Esophagus squamous epithelium (tissue), 5 donors: ENCODE measurements at places on chromosomes 12 and 14.

DNA sequence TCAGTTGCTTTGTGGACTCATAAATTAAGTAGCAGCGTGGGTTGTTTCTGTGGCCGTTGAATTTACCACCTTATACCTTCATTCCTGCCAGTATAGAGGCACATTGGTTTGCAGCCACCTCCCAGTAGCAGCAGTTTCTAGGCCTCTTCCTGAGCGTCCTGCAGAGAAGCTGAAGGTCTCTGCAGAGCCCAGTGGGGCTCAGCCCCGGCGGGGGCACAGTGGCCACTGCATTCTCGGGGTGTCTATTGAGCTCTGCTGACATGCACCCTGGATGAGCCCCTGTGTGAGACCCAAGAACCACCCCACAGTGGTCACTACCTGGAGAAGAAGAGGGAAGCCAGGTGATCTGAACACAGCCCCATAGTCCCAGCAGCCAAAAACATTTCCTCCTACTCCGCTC lies 57.7 kb upstream of the DYNC1H1 start:
- no peak for DNase-seq

DNA sequence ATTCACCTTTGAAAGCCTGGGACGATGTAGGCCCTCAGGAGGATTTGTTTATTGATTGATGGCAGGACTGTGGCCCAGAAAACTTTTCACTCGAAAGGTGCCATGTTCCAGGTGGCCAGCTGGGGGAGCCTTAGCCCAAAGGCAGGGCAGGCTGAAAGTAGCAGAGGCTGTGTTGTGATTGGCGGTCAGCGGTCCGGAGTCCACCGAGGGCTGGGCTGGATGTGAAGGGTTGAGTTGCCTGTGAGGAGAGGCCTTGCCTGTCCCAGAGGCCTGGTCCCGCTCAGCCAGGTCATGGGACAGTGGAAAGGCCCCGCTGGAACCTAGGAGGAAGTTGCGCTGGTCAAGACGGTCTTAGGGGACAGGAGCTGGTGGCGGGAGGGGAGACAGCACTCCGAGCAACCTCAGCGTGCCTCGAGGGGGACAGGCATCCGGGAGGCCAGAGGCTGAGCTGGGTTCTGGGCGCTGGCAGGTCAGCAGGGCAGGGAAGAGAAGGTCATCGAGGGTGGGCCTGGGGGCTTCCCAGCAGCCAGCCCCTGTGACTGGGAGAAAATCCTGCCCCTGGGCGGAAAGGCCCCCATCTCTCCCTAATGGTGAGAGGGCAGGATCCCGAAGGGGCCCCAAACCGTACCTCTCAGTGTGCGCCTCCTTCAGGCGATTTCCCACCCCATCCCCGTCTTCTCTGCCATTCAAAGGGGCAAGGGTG lies 26.3 kb downstream of the CMA1 start:
- no peak for DNase-seq

DNA sequence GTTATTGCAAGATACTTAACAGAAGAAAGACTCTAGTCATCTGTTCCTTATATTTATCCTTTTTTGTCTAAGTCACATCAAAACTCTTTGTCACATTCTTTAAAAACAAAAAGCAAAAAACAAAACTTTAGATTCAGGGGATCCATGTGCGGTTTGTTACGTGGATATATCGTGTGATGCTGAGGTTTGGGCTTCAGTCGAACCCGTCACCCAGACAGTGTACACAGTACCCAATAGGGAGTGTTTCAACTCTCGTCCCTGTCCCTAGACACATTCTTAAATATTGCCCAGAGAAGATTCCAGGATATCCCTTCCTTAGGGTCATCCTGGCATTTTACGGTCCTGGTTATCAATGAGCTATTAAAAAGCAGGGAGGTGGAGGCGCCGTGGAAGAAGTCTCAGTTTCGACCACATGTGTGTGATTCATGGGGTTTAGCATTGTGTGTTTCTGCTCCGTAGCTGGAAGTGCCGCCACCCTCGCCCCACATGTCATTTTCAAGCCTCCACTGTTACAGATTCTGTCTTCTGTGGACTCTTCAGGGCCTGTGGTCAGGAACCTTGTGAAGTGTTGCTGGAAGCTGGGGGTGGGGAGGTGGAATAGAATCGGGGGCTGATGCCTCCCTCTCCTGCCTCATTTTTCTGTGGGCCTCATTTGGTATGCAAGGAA lies 19.9 kb downstream of the CCND2 start:
- no peak for DNase-seq

GRCh38 chr12:12456637-12457036 lies 99.8 kb downstream of the BORCS5 start:
- no peak for DNase-seq

DNA sequence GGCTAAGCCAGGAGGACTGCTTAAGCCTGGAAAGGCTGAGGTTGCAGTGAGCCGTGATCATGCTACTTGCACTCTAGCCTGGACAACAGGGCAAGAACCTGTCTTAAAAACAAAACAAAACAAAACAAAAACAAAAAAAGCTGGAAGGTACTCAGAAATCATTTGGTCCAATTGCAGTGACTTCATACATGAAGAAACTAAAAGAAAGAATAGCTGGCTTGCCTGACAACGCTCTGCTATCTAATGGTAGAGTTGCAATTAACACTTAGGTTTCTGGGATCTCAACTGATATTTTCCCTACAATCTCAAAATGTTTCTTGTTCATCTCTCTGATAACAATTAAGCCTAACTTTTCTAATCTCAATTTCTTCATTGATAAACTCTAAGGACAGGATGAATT lies 13.7 kb downstream of the EEA1 start:
- no peak for DNase-seq

GRCh38 chr14:61877035-61877390 lies 114.8 kb downstream of the SNAPC1 start:
- DNase-seq = no peak
